ENCODE measurements at places on chromosomes 5 and 9.

DNA sequence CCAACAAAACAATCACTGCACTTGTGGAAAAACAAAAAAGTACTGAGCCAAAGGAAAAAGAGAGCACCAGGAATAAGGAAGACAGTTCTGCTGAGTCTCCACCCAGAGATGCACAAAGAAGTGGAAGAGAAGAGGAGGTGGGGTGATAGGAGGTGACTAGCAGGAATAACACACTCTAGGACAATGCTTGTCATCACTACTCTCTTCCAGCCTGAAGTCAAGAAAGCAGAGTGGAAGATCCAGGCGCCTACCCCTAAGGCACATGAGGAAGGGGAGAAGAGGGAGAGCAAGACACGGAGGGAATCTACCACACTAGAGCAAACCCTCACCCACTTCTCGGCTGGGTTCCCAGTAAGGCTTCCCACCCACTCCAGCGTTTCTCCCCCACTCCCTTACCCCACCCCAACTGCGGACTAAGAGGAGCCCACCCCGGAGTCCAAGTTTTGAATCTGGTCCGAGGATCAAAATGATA is 1.7 kb downstream of the SLIT3 start:
- no peak for DNase-seq

- no peak for DNase-seq
These were observed 59.0 kb upstream of the C9orf72 start for GRCh38 chr9:27632254-27632653.

DNA sequence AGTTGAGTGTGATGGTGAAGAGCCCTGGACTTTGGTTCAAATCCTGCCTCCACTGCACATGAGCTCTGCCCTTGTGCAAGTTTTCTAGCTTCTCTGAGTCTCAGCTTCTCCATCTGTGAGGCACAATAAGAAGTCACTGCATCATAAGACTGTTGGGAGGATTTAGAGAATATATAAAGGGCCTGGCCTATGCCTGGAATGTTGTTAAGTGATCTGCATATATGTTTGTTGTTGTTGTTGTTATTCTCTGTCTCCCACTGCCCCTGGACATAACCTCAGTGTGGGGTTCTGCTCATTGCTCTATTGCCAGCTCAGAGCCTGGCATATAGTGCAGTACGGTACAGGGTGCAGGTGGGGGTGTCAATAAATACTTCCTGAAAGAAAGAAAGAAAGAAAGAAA is 40.3 kb upstream of the EEIG1 start:
- no peak for DNase-seq

DNA sequence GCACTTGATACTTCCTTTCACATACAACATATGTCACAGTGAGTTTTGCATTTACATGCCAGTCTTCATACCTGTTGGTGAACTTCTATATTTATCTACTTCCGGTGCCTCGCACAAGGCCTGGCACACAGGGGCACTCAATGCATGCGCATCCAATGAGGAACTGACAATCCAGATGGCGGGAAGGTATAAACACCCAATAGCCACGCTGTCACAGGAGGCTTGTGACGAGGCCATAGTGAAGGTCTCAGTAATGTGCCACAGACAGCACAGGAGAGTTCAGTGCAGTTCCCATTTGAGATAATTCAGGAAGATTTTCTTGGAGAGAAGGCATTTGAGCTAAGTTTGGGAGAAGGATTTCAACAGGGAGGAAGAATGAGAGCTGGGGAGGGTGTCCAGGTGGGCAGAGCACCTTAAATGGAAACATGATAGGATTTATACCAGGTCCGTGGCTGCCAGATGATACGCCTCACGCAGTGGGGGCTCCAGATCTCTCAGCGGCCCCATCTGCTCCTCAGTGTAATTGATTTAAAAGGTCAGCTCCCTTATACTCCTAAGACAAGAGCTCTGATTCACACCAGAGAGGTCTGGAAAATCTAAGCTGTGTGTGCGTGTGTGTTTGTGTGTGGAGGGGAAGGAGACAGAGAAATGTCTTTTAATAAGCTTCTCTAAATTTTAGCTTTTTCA is 206.2 kb downstream of the DCP2 start:
- no peak for DNase-seq

GRCh38 chr5:114316167-114316566 is 45.7 kb upstream of the KCNN2 start:
- DNase-seq = no peak

GRCh38 chr9:99057665-99058625 is 47.0 kb upstream of the TGFBR1 start:
- DNase-seq = peak; percentile 90

DNA sequence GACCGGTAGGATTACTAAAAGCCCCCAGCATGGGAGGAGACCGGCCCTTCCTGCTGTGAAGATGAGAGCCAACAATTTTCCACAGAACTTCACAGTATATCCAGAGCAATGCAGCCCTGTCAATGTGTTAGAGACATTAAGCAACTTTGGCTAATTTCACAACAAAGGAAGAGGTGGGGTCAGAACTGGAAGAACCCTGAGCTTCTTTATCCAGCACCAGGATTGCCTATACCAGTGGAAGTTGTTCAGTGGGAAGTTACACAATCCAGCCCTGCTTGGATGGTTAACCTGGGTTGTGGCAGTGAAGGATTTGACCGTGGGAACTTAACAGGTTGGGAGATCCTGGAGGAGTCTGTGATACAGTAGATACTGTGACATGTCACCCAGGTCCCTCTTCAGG is 197.0 kb downstream of the FBN2 start:
- DNase-seq = no peak

- DNase-seq = no peak
These were observed 463.9 kb downstream of the PRR16 start for GRCh38 chr5:120927950-120928530.

- DNase-seq = peak; percentile 76
These were observed 18.6 kb downstream of the C9orf57 start for GRCh38 chr9:72041775-72042194.

Measured in EL (cell line).